ENCODE measurements at places on chromosomes 4 and X.
A peak's percentile ranks its signal among the peaks of the same experiment; 100 is the strongest.

- DNase-seq = no peak
These were observed 30.7 kb upstream of the CBR4 start for GRCh38 chr4:169040559-169041261.

DNA sequence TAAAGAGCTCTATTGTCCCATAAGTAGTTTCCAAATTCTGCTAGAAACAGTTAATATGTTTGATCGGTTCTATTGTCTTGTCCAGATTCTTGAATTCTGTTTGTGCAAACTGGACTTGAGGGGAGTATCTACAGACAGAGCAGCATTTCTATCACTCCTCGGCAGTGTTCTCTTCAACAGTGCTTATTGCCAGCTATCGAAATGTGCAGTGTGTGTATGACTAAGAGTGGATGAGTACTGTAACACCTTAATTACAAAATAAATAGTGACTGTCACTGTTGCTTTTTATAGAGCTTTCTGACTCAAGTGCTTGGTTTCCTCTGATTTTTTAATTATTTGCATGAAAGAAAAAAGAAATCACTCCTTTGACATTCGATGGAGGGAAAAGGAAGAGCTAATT, 274.6 kb downstream of the RPA4 start:
- DNase-seq = peak; percentile 17

DNA sequence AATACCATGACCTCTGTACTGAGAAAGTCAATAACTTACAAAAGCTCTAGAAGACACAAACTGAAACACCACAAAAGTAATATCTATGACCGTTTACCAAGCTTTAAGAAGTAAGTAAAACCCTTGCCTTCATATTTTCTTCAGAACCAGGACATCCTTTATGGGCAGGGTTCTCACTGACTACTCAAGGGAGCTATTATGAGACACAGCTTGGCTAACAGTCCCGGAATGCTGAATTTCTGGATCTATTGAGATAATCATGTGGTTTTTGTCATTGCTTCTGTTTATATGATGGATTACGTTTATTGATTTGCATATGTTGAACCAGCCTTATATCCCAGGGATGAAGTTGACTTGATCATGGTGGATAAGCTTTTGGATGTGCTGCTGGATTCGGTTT, 19.9 kb upstream of the CDS1 start:
- no peak for DNase-seq

GRCh38 chr4:3013839-3014350, 50.5 kb downstream of the GRK4 start:
- DNase-seq = no peak

- peak; percentile 53 for DNase-seq
These were observed 16.4 kb upstream of the NKRF start for GRCh38 chrX:119622356-119623232.

GRCh38 chr4:80878218-80878617, 152.3 kb upstream of the BMP3 start:
- no peak for DNase-seq

DNA sequence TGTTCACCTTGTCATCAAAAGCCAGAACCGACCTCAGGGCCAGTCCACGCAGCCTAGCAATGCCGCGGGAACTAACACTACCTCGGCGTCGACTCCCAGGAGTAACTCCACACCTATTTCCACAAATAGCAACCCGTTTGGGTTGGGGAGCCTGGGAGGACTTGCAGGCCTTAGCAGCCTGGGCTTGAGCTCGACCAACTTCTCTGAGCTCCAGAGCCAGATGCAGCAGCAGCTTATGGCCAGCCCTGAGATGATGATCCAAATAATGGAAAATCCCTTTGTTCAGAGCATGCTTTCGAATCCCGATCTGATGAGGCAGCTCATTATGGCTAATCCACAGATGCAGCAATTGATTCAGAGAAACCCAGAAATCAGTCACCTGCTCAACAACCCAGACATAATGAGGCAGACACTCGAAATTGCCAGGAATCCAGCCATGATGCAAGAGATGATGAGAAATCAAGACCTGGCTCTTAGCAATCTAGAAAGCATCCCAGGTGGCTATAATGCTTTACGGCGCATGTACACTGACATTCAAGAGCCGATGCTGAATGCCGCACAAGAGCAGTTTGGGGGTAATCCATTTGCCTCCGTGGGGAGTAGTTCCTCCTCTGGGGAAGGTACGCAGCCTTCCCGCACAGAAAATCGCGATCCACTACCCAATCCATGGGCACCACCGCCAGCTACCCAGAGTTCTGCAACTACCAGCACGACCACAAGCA, 898 bp downstream of the UBQLN2 start:
- peak; percentile 66 for DNase-seq

DNA sequence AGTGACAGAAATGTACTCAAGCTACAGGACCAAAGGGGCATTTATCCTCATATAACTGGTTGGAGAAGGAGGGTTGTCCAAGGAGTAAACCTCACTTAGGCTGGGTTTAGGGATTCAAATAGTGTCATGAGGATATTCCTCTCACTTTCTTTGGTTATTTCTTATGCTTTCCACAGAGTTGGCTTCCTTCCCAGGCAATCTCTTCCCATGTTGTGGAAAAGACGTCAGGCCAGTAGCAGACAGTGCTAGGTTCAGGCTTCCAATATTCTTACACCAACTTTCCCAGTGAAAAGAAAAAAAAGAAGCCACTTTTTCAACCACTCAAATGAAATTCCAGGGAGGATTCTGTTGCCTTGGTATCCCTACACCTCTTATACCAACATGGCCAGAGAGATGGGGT, 653.0 kb downstream of the C4orf33 start:
- no peak for DNase-seq

DNA sequence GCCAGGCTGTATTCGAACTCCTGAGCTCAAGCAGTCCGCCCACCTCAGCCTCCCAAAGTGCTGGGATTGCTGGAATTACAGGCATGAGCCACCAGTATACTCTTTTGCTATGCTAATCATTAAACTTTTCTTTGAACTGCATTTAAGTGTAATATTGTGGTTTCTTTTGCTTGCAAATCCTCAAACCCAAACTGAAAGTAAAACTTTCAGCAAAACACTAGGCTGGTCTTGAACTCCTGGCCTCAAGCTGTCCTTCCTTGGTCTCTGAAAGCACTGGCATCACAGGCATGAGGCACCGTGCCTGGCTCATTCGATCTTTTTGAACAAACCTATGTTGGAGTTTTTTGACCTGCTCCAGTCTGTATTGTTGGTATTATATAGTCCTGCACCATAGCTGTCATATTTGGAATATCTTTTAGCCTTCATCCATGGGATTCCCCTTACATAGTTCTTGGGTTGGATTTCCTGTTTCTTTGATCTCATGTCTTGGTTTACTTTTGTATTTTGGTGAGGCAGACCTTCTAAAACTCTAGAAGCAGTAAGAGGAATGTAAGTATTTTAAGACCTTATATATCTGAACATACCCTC, 34.1 kb downstream of the MOB1B start:
- no peak for DNase-seq

Measured in NCI-H1092 treated with DMSO at 0.1 percent for 48 hours (cell line).